ENCODE measurements at places on chromosomes 7 and 10. TPM values are rescaled to one million over a fixed set of nuclear protein-coding genes. Genes with fewer than 3 reads are reported as not detected.

Gene LIPF
- not detected for total RNA-seq

Gene ENO4
- not detected for total RNA-seq

Gene INA
- 0.87 TPM for total RNA-seq

Gene AS3MT
- total RNA-seq, result 0.50 TPM

Gene HIPK2
- 27.6 TPM for total RNA-seq

Gene COX15
- 33.9 TPM for total RNA-seq

Gene DYNC1I1
- total RNA-seq, result not detected

Gene PLPP4
- total RNA-seq, result not detected

Gene LRRD1
- 0.09 TPM for total RNA-seq

Gene BICC1
- total RNA-seq, result 0.11 TPM

Gene TDRD1
- total RNA-seq, result 0.11 TPM

Gene CD36
- not detected for total RNA-seq

Gene GRID1
- not detected for total RNA-seq

Gene BAIAP2L1
- 1.9 TPM for total RNA-seq

Gene AKR1C8
- total RNA-seq, result not detected

Gene AKR1C2
- not detected for total RNA-seq

Gene OLAH
- total RNA-seq, result not detected

Gene ACTR3C
- total RNA-seq, result 7.9 TPM

Gene BTBD16
- not detected for total RNA-seq

Gene RALA
- 35.3 TPM for total RNA-seq

Gene C10orf90
- not detected for total RNA-seq

Gene NAT16
- total RNA-seq, result not detected

Gene PRR15
- not detected for total RNA-seq

Gene SUN3
- total RNA-seq, result not detected

Gene HSPA14
- 34.5 TPM for total RNA-seq

Gene DMBT1
- total RNA-seq, result not detected

Gene EBLN1
- not detected for total RNA-seq

Gene ZNF735
- total RNA-seq, result not detected

Gene UTF1
- total RNA-seq, result 0.28 TPM

Gene UNC5B
- not detected for total RNA-seq

Gene ZNF138
- total RNA-seq, result 7.9 TPM

Gene NME8
- not detected for total RNA-seq

Gene HNRNPA2B1
- 835 TPM for total RNA-seq

Gene TMEM229A
- not detected for total RNA-seq

Gene GPR15LG
- total RNA-seq, result not detected

Gene PON3
- 0.14 TPM for total RNA-seq

Gene THNSL1
- 3.1 TPM for total RNA-seq
